ENCODE measurements at places on chromosomes 2 and 18. TPM values are rescaled to one million over a fixed set of nuclear protein-coding genes. Genes with fewer than 3 reads are reported as not detected.

GRCh38 chr2:6310256-6311215, 555.2 kb downstream of the CMPK2 start:
- DNase-seq: no peak

MTIF2 gene
- 19.6 TPM for total RNA-seq

- no peak for DNase-seq
Observed at GRCh38 chr18:13587937-13588336, 138.4 kb downstream of the FAM210A start.

GRCh38 chr2:64122358-64122757, 21.9 kb downstream of the PELI1 start:
- no peak for DNase-seq

- peak; percentile 30 for DNase-seq
Observed at GRCh38 chr2:85648619-85649018, 19.4 kb downstream of the SFTPB start.

DNA sequence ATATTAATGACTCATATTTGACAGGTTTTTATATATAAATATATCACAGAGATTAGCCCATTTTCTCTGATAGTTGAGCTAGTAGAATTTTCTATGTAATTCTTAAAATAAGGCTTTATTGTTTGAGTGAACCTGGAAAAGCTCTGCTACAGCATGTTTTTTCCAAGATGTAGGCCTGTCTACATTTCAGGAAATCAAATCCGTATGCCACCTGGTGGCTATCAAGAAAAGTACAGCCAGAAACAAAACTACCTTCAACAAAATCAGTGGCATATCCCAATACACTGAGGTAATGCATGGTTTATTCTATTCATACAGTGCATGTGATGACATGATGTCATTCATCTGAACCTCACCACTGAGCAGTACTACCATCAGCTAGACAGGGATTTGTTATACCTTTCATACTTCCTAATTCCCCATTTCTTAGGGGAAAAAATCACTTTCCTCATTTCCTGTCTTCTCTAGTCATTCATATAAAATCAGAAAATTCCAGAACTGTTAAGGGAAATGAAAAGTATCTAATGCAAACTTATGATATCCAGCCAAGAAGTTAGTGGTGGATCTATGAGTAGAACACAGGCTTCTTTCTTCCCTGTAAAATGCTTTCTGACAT, 310.4 kb upstream of the SYT4 start:
- no peak for DNase-seq

DNA sequence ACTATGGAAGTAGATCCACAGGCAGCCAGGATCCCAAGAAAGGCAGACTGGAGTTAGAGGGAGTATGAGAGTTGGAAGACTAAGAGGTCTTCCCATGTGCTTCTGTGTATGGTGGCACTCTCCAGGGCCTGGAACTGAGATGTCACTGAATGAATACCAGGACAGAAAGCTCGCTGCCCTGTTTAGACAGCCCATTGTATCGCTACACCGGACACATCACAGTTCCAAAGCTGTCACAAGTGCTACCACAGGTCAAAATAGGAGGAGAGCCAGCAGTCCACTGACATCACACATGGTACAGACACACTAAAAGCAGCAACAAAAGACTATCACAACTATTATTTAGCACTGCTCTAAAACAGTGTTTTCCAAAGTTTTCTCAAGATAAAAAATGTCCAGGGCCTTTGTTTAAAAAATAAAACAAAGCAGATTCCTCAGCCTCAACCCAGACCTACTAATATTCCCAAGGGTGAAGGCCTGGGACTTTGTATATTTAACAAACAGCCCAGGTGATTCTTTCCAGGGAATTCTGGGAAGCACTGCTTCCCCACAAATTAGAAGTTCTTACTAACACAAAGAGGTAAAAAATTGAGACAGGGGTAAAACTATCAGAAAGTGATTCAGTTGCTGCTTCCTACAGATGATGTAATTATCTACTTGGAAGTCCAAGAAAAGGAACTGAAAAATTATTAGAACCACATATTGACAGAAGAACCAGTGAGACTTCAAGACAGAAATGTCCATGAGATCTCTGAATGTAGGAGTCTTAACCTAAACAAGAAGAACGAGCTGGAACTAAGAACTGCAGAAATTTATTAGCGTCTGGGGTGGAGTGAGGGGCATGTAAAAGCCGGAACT, 116.0 kb downstream of the DTNB start:
- no peak for DNase-seq

- no peak for DNase-seq
Observed at GRCh38 chr2:149167001-149167780, 128.7 kb downstream of the LYPD6B start.

- DNase-seq: peak; percentile 94
Observed at GRCh38 chr18:6382963-6383362, 31.7 kb downstream of the L3MBTL4 start.

GRCh38 chr2:174608866-174609214, 11.2 kb upstream of the WIPF1 start:
- no peak for DNase-seq

CCL20 gene
- total RNA-seq: not detected

GRCh38 chr2:186771850-186772463, 77.0 kb downstream of the ZSWIM2 start:
- DNase-seq: no peak

DNA sequence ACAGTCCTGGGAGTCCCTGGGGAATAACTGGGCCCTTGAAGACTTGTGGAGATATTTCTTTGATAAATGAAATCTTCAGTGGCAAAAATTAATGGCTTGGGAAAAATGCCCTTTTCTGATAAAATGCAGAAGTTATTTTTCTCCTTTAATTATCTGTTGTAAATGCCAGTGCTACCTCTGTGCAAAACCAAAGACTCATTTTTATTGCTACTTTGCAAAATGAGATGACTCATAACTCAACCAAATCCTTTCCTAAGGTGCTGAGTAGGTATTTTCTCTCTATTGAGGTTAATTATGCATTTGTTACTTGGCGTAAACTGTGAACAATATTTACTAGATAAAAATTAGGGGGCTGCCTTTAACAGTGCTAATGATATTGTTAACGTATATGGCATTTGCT, 163.9 kb downstream of the DOK6 start:
- DNase-seq: no peak

- DNase-seq: no peak
Observed at GRCh38 chr2:120855855-120856405, 120.3 kb downstream of the GLI2 start.

GRCh38 chr2:223989206-223989855, 32.1 kb downstream of the MRPL44 start:
- DNase-seq: peak; percentile 57

GREB1L gene
- total RNA-seq: 43.5 TPM

CD8B2 gene
- not detected for total RNA-seq

LYG1 gene
- 2.0 TPM for total RNA-seq

DNA sequence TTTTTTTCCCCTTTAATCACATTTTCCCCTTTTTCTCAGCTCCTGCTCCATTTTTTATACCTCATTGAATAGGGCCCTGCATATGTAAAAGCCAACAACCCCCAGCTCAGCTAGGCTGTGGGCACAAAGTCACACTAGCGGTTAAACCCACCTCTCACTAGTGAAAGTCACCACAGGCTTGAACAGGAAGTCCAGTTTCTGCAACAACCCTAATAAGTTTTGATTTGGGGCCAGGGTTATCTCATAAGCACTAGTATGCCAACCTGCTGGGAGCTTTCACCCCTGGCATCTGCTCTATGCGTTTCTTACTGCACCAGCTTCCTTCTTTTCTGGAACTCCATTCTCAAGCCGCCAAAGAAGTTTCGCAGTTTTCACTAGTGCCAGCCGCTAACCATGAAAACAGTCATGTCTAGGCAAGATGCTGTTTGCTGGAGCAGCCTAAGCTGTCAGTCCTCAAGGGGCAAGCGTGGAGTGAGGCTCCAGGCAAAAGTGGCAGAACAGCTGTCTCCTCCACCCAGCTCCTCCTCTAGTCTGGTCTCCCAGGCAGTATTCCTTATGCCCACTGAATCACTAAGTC, 197.0 kb upstream of the MEIS1 start:
- DNase-seq: no peak

DNA sequence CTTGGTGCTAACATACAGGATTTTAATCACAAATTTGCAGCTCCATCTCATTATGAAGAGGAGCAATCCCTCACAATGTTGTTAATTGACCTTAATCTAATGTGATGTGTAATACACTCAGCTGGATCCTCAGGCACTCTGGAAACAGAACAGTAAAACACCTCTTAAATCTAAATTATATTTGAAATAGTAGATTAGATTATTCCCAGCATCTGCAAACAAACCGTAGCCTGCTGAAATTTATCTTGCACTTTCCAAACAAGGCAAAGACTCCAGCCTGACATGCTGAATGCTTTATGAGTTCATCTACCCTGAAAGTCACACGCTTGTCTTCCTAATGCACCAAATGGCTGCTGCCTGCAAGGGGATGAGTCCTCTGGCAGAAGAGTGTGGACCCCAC, 402.3 kb upstream of the GYPC start:
- DNase-seq: no peak

CHAC2 gene
- total RNA-seq: 1.8 TPM

KCNJ13 gene
- 0.81 TPM for total RNA-seq

- no peak for DNase-seq
Observed at GRCh38 chr18:70041459-70042050, 93.9 kb upstream of the CD226 start.

TUBA4B gene
- not detected for total RNA-seq

DNA sequence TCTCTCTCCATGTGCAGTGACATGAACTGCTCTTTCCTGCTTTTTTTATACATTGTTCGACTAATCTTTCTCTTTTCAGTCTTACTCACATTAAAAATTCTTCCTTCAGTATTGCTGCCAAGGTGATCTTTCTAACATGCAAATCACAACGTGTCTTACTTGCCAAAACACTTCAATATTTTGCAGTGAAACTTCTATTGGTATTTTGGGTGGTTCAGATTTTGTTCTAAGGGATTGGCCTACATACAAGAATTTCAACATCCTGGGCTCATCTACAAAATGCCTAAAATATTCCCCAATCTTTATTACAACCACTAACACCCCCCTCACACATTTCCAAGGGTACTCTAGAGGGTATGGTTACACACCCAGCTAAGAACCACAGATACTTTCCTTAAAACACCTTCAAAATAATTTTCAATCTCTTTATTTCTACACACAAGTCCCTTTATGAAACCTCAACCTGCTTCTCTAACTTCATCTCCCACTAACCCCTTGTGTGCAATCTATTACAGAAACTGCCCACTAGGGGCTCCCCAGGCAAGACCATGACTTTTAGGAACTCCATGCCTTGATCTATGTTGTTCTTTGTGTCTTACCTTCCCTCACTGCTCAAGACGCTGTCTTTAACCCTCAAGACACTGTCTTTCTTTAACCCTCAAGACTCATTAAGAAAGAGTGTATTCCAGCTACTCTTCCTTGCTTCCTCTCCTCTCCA, 50.9 kb downstream of the COL3A1 start:
- DNase-seq: no peak
